ENCODE measurements at places on chromosomes 16 and 17.

DNA sequence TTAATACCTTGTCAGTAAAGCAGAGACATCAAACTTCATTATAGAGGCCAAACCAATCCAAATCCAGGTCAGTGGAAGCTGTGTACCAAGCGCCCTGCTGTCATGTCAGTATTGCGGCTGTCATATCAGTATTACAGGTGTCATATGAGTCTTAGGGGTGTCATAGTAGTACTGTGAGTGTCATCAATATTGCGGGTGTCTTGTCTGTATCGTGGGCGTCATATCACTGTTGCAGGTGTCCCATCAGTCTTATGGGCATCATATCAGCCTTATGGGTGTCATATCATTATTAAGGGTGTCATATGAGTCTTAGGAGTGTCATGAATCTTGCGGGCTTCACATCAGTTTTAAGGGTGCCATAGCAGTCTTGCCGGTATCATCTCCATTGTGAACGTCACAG lies 6.0 kb upstream of the PRDM7 start:
- no peak for DNase-seq

GRCh38 chr16:17759451-17760390 lies 289.0 kb upstream of the XYLT1 start:
- DNase-seq, result no peak

- DNase-seq, result no peak
Observed at GRCh38 chr16:12027558-12028287, 51.2 kb downstream of the SNX29 start.

GRCh38 chr16:24041834-24042631 lies 206.2 kb downstream of the PRKCB start:
- peak; percentile 43 for DNase-seq

- DNase-seq, result no peak
Observed at GRCh38 chr16:15782573-15783365, 74.1 kb downstream of the MYH11 start.

GRCh38 chr16:65119435-65119834 lies 2.4 kb downstream of the CDH11 start:
- DNase-seq, result no peak

GRCh38 chr17:63641692-63642448 lies 19.7 kb downstream of the MAP3K3 start:
- DNase-seq, result no peak

GRCh38 chr16:86910161-86910769 lies 331.9 kb downstream of the FOXL1 start:
- no peak for DNase-seq

GRCh38 chr16:49931916-49932315 lies 76.0 kb upstream of the ZNF423 start:
- no peak for DNase-seq

DNA sequence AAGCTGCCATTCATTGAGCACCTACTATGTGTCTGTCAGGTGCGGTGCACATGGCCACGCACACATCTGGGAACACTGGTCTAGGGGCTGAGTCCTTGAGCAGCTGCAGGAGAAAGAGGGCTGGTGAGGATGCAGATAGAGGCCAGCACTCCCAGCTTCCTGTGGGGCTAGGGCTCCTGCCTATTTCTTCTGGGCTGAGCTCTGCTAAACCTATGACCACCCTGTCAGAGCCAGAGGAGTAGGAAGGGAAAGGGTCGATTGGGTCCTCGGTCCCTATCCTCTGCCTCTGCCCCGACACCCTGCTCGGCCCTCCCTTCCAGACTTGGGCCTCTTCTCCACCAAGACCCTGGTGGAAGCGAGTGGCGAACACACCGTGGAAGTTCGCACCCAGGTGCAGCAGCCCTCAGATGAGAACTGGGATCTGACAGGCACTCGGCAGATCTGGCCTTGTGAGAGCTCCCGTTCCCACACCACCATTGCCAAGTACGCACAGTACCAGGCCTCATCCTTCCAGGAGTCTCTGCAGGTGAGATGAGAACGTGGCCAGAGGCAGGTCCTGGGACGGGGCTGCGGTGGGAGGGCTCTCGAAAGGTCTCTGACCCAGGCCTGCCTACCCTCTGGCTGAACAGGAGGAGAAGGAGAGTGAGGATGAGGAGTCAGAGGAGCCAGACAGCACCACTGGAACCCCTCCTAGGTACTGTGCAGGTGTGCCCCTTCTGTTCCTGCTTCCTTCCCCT lies 4.0 kb upstream of the TMEM88 start:
- no peak for DNase-seq

DNA sequence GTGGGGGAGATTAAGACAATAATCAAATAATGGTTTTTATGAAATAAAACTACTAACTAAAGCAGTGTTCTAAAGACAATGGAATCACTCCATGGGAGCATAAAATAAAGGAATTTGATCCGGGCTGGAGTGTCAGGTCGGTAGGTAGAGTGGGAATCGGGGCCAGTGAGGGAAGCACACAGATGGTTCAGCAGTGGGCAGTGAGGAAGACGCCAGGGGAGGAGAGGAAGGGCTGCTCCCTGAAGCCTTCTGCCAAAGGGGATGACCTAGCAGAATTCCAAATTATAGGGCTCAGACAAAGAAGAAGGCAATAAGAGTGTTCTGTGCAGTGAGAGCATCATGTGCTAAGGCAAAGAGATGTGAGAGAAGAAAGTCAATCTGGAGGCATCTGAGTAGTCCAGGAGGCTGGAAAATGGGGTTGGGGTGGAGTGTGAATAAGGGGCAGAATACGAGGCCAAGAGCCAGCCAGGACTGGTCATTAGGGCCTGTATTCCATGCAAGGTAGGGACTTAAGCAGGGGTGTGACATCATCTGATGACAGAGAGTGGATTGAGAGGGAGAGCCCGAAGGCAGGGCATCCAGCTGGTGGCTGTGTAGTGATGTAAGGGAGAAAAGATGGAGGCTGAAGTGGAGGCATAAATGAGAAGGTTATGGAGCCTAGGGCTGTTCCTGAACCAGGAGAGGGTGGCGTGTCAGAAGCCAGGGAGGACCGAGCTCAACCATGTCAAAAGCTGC lies 137.6 kb downstream of the COPRS start:
- no peak for DNase-seq

All from stimulated activated CD4-positive, alpha-beta T cell treated with anti-CD3 and anti-CD28 coated beads, TNF-alpha, amount 100 ng/mL, for 1 hour (primary cell).